Hematopoietic multipotent progenitor cell treated with erythropoietin and hydrocortisone succinate and interleukin-3 and kit ligand, for 4 days (in vitro differentiated cells): ENCODE measurements at places on chromosomes 7 and 10.

DNA sequence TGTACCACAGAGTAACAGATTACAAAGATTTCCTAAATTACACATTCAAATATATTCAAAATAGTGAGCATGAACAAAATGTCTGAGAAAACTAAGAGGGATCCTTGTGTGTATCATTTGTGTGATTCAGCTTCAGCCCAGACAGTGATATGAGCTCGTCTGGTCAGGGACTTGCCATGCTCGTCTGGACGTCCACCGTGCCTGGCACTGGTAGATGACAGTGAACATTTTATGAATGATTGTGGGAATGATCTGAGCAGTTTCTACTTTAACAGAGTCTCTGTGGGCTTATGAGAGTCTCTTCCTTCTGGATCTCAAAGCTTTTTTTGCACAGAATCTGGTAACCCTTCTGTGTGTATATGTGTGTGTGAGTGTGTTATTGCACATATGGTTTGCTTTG lies 34.2 kb upstream of the ANKRD2 start:
- no peak for DNase-seq

DNA sequence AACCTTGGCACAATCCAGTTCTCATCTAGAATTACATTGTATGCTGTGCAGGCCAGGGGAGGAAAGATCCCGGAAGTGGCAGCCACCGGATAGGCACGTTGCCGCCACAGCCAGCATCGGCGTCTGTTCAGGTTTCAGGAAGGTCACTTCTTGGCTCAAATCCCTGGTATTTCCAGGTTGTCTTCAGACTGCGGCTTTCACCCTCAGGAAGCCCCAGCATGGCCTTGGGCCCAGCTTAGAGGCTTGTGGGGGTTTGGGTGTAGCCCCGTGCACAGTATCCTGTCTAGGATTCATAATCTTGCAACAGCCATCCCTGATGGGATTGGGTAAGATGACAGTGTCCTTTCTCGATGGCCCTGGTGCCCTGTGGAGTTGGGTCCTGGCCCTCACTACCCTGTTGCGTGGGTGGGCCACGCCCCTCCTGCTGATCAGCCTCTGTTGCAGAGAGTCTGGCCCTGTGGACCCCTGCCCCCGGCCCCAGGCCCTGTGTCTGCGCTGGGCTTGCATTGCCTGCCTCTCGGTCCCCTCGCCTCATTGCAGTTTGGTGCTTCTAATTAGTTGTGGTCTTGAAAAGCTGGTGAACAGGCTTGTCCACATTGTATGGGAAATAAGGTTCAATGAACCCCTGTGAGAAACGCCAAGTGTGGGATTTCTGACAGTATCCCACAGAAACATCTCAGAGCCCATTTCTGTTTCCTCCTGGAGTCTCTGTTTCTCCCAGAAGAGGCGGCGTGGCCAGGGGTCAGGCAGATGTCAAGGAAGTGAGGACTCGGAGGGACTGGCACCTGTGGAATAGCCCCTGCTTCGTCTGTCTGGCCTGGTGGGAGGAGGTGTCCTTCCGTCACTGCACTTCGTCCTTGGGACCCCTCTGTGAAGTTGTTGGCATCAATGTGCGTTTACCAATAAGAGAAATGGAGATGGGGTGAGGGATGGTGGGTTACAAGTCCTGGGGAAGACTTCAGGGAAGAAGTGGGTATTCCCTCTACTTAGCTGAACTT lies 77.5 kb downstream of the MGMT start:
- no peak for DNase-seq

GRCh38 chr7:131011432-131011742 lies 277.4 kb upstream of the KLF14 start:
- peak; percentile 82 for DNase-seq

DNA sequence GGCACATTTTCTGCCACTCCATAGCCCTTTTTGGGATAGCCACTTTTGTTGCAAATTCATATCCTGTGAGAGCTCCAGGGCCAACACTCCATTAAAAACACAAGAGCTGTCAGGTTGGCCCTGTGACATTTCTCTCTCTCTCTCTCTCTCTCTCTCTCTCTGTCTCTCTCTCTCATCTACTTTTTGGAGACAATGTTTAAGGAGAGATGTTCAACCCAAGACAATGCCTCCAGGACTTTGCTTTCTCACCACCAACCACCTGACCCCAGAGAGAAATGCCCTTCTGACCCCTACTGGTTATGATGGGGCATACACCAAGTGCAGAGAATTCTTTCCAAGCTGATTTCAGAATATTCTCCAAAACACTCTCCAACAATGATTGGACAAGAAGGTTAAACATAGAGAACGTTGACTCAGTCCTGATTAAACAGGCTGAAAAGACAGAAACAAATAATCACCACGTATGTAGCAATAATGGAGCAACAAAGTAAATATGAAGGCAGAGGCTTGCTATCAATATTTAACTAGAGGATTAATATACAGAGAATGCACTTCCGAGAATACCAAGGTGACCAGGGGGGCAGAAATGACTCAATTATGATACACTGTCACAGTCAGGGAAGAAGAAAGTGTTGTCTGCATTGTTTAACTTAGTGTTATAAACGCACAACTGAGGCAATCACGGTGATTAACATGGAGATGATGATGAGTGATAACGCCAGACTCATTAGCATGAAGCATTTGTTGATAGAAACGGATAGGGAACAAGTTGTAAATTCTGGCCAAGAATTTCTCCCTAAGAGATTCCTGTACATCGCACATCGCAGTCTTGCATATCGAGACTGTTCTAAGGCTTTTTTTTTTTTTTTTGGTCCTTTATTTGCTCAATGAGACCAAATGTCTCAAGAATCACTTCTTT lies 178.5 kb downstream of the NRP1 start:
- DNase-seq: peak; percentile 67

DNA sequence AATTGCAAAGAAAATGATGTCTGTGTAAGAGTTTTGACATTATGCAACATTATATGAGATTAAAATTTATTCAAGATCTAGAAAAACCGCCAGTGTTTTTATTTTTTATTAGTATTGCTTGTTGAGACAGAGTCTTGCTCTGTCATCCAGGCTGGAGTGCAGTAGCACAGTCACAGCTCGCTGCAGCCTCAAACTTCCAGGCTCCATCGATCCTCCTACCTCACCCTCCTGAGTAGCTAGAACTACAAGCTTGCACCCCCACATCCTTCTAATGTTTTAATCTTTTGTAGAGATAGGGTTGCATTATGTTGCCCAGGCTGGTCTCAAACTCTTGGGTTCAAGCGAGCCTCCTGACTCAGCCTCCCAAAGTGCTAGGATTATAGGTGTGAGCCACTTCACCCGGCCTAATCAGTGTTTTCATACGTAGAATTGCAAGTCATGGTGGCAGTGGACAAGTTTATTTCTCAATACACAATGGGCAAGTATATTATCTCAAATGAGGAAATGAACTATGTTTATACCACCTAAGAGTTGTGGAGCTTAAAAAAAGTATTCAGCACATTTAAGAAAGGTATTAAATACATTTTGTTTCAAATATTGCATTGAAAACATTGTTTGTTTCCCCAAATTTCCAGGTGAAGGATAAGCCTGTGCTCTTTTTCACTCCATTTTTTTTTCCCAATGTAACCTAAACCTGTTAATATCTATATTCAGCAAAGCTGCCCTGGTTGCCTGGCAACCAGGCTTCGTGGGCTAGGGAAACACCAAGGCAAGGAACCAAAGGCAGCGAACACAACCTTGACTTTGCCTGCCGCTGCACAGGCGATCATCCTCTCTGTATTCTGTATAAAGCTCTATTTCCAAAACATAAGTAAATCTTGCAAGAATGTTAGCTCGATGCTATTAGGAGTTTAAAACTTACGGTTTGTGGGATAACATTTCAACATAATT lies 163.9 kb downstream of the CACNB2 start:
- DNase-seq: peak; percentile 64

GRCh38 chr7:50307368-50308032 lies 3.0 kb downstream of the IKZF1 start:
- DNase-seq: peak; percentile 92

GRCh38 chr7:45007571-45008328 lies 7.7 kb downstream of the CCM2 start:
- DNase-seq: no peak

DNA sequence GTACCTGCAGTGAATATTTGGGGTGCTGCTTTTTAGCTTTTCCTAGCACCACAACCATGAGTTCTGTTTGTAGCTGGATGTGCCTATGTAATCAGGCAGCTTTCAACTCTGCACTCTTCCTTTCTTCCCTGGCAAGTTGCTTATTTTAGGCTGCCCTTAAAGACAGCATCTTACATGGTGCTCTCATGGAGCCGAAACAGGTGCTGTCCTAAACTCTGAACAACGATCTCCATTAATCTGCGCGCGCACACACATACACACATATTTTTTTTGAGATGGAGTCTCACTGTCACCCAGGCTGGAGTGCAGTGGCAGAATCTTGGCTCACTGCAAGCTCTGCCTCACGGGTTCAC lies 9.1 kb downstream of the RPS24 start:
- no peak for DNase-seq

DNA sequence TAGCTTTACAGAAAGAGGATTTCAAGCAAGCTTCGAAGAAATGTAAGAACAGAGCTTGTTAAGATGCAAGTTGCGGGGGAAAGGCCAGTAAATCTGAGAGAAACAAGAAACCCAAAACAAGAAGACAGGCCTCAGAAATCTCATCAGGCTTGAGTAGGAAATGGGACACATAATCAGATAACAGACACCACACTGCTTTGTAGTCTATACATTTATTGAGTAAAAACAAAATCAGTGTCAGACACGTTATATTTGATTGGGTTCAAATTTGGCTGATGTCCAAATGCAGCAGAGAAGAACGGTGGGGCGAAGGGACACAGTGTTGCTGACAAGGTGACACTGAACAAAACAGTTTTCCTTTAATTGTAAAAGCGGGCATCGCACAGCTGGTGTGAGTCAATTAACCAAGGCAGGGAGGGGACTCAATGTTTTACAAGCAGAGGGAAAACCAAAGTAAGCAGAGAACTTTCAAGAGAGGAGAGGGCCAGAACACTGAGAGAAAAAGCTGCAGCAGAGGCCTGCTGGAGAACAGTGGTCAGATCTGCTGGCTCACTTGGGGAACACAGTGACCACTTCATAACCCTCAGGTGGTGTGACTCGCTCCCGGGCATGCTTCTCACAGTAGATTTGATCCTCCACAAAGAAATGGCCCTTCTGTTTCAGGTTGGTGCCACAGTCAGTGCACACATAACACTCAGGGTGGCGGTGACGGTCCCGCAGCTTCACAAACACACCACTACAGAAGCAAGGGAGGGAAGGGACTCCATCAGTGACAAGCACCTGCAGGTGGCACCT lies 43.5 kb downstream of the ACSM6 start:
- no peak for DNase-seq

GRCh38 chr10:22335173-22335933 lies 9.9 kb upstream of the SPAG6 start:
- DNase-seq: peak; percentile 83

GRCh38 chr10:87952612-87953011 lies 89.2 kb downstream of the PTEN start:
- no peak for DNase-seq

DNA sequence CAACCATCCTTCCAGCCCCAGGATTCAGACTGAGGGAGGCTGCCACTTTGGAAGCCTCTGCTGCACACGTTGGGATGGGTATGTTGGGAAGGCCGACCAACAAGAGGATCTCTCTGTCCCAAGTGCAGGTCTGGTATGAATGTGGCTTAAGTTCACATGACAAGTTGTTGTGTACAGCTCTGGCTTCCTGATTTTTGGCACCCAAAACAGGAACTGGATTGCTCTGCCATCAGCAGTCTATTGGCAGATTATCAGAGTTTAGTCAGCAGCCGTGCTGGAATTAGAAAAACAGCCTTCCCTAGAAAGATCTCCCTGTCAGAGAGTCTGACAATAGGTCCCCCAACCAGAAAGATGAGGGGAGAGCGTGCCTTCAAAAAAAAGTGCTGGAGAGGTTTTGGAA lies 66.9 kb downstream of the GOLGA7B start:
- DNase-seq: peak; percentile 13

- no peak for DNase-seq
These were observed 98.4 kb downstream of the VOPP1 start for GRCh38 chr7:55473932-55474331.

DNA sequence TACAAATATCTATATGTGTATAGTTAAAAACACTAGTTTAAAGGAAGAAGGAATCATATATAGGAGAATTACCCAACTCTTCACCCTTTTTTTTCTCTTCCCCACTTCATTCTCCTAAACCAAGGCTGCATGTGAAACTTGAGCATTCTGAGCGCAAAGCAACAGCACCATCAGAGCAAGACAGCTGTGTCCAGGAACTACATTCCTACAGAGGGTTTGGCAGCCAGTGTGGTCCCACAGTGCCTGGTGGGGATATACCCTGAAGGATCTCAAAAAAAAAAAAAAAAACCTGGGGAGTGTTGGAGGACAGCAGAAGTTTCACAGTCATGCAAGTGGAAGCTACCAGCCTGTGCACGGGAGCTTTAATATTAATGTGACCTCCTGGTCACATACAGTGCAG lies 310.4 kb downstream of the CTNNA3 start:
- no peak for DNase-seq

- DNase-seq: no peak
These were observed 6.8 kb downstream of the FAM131B start for GRCh38 chr7:143355450-143356385.

DNA sequence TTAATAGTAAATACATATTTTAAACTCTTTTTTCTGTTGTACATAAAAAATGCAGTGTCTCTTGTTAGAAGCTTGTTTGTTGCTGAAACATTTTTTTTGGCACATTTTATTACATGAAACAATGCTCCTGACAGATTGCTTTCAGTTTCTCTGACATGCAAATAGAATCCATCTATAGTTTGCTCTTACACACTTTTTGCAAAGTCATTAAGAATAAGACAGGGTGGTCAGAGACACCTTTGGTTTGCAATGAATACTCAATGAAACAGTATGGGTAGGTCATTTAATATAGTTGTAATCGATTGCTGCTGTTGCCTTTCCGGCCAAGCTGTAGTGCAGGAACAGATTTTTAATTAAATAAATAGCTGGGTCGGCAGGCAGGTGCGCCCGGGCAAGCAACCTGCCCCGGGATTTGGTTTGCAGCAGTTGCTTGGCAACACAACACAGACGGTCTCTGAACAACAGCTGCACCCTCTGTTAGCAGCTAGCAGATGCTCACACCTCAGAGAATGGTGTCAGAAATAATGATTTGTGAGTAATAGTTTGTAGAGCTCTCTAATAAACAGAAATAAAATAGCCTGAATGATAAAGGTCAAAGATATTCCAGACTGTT lies 115.7 kb upstream of the CACNA2D1 start:
- no peak for DNase-seq

DNA sequence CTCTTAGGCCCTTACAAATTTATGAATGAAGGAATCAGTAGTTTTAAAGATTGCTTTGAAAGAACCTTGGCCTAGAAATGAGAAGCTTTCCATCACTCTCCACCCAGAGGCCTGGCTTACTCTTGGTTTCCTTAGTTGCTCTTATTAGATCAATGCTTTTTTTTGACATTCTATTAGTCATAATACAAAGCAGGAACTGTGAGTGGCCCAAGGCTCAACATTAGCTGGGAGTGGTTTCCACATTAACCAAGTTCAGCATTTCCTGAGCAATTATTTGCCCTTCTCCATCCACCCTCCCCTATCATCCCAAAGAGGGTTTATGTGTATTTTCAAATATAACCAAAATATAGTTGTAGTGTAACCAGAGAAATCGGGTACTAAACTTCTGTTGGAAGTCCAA lies 103.4 kb upstream of the FAM204A start:
- no peak for DNase-seq

- DNase-seq: no peak
These were observed 92.2 kb downstream of the NPSR1 start for GRCh38 chr7:34750209-34750608.
